ENCODE measurements at places on chromosomes 3 and 15.

DNA sequence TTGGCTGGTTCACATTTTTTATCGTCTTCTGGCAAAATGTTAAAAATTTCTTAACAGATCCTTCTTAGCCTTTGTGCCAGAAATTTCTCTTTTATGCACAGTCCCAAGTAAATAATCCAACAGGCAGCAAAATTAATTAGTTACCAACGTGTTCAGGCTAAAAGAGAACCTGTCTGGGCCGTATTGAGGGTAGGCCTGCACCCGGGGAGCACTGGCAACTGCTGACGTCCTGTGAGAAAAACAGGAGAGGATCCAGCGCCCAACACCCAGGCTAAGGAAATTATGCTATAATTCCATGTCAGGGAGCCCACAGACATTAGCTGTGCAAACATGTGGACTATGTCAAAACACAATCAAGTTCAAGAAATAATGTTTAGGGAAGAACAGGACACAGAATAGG is 30.7 kb upstream of the CSTA start:
- no peak for DNase-seq

DNA sequence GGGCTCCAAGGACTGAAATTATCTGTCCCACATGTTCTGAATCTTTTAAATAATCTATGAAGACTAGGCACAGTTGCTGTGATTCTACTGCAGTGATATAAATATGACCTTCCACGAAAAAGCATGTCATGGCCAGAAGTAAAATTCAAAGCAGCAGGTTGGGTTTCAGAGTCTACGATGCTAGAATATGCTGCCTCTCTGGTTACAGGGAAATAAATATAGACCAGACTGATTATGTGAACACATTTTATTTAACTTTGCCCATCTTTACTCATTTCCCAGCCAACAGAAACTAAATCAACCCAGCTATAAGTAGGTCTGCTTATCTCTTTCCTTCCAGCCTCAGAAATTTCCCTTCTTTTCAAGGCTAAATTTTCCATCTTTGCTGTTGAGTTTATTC is 19.9 kb upstream of the TM6SF1 start:
- no peak for DNase-seq

GRCh38 chr3:56878074-56878473 is 76.3 kb upstream of the ARHGEF3 start:
- DNase-seq: no peak

DNA sequence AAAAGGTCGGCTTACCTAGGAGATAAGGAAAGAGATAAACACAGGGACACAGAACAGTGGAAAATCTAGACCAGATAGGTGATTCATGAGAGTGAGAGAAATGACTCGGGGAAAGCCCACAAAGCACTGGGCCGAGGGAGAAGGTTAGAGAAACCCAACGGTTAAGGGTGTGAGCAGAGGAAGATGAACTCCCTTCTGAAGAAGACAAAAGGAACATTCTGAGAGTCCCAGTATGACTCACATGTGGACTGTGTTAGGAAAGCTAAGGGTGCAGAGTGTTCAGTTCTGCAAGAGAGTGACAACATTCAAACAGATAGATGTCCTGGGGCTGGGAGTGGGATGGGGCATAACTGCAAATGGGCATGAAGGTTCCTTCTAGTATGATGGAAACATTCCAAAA is 83.0 kb downstream of the CNTN3 start:
- no peak for DNase-seq

DNA sequence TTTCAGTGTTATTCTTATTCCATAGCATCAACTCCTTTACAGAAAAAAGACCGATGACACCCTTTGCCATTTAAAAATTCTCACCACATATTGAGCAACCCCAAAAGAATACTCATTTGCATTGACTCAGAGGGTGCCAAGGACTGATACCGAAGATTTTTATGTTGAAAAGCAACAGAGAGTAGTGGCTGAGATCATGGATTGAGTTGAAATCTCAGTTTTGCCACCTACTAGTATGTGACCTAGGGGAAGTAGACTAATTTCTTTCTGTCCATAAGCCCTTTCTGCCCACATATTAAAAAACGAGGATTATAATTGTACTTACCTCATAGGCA is 313.9 kb upstream of the SATB1 start:
- no peak for DNase-seq

GRCh38 chr3:135471911-135472310 is 493.6 kb upstream of the PPP2R3A start:
- no peak for DNase-seq
